Epithelial cell of esophagus (primary cell): ENCODE measurements at places on chromosomes 13 and 19.

DNA sequence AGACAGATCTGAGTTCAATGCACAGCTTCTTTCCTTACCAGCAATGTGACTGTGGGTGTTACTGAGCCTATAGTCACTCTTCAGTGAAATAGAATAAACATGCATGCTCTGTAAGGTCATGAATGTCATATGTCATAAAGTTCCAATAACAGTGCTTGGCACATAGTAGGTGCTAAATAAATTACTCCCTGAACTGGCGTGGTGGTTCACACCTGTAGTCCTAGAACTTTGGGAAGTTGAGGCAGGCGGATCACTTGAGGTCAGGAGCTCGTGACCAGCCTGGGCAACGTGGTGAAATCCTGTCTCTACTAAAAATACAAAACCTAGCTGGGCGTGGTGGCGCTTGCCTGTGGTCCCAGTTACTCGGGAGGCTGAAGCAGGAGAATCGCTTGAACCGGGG lies 13.2 kb downstream of the WBP4 start:
- no peak for DNase-seq

DNA sequence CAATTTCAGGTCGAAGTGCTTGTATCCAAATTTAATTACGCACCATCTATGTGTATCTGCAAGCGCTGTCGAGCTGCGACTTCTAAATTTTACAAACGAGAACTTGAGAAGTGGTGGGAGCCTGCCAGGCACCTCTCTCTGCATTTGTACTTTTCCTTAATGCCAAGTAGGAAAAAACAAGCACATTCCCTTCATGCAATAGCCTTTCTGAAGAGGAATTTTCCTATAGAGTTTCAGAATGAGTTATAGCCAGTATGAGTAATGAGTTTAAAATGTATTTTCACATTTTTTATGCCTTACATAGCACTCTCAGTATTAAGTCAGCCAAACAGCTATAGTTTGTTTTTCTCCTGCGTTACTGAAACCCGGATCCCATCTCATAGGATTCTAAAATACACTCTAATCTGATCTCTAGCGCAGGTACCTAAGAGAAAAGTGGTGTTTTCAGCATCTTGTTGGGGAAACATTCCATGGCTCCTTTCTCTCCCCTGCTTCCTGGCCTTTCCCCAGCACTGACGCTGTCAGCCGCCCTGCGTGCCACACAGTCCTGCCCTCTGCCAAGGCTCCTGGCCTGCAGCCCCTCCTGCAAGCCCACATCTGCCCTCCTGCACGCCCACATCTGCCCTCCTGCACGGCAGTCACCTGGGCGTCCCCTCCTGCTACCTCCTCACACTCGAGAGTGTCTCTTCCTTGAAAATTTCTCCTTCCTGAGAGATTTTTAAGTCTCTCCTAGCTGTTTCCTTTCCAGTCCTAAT lies 526.9 kb downstream of the MYO16 start:
- DNase-seq: peak; percentile 85

DNA sequence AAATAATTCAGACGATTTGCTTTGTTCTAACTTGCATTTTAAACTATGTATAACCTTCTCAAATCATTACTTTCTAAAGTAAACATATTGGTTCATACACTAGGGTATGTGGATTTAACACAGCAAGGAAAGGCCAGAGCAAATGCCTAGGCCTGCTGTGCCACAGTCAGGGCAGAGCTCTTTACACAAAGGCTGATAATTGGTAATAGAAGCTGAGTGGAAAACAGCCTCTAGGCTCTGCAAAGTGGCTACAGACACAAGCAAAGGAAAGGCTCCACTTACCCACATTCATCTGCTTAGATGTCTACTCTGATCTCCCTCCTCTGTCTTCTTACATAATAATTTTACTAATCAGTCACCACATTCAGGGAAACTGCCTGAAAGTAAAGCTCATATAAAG lies 382.9 kb downstream of the OLFM4 start:
- no peak for DNase-seq

DNA sequence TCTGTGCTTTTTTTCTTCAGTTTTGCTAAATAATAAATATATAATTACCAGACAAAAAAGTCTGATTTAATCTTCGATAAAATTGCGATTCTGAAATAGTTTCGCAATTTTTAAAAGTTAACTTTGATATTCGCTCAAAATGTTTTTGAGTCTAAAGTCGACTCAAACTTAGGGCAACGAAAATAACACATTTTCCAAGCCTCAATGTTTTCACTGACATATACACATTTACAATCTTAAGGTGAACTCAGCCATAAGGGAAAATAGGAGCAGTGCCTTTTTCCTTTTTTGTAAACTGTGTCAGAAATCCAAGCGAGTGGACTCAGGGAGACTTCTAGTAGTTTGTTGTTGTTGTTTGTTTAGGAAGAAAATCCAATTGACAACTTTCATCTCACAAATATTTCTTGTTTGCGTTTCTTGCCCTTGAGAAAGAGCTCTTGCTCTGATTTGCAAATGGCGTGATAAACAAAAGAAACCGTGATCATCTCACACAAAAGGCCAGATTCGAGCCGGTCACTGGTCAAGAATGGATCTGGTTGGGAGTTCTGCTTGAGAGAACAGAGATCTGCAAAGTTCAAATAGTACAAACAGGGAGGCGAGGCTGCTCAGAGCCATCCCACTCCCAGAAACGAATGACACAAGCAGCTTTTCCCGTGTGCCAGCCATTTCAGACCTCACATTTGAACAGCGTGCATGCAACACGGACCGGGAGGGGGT lies 2.1 kb downstream of the SOX21 start:
- DNase-seq: no peak

DNA sequence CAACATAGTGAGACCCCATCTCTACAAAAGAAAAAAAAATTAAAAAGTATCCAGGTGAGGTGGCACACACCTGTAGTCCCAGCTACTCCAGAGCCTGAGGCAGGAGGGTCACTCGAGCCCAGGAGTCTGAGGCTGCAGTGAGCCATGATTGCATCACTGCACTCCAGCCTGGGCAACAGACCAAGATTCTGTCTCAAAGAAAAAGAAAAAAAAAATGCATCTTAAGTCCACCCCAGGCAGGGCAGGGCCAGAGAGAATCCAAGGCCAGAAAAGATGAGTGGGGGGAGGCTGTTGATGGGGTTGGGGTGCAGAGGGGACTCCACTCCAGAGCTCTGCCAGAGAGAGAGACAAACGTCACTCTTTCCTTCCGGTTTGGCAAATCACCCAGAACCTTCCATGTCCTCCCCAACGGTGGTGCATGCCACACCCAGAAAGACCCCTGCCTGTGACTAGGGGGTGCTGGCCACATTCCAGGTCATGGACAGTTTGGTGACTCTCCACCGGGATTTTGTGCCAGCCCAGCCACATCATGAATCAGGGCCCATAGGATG lies 431 bp downstream of the FUT3 start:
- peak; percentile 73 for DNase-seq

- peak; percentile 81 for DNase-seq
Measured at GRCh38 chr13:108200781-108201398, 14.4 kb downstream of the LIG4 start.

- peak; percentile 96 for DNase-seq
Measured at GRCh38 chr13:102724923-102725322, 30.1 kb upstream of the METTL21C start.

- DNase-seq: no peak
Measured at GRCh38 chr13:29884671-29885430, 34.4 kb upstream of the UBL3 start.

DNA sequence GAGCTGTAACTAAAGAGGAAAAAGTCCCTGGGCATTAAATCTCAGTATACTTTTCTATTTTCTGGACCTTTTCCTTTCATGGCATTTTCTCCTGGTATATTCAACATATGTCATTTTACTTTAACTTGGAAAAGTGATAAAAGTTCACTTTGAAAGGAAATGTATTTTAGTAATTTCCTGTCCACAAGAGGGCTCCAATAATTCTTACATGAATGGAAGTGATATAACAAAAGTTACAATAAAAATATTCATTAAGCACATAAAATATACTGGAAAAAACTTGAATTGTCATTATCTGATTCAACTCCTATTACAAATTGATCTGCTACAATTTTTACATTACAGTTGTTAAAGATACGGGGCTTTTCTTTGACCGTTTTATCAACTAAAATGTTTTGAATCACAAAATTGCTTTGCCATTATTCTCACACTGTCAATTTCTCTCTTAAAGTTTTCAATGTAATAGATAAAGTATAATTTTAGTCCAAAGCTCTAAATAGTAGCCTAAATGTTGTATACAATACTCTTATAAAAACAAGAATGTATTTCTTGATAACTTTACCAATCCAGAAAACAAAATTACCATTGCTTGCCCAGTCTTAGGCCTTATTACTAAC lies 4.9 kb downstream of the UBL3 start:
- peak; percentile 27 for DNase-seq

GRCh38 chr13:109389892-109390345 lies 396.5 kb downstream of the IRS2 start:
- DNase-seq: peak; percentile 33

GRCh38 chr19:5718037-5718578 lies 1.8 kb downstream of the LONP1 start:
- DNase-seq: peak; percentile 53

DNA sequence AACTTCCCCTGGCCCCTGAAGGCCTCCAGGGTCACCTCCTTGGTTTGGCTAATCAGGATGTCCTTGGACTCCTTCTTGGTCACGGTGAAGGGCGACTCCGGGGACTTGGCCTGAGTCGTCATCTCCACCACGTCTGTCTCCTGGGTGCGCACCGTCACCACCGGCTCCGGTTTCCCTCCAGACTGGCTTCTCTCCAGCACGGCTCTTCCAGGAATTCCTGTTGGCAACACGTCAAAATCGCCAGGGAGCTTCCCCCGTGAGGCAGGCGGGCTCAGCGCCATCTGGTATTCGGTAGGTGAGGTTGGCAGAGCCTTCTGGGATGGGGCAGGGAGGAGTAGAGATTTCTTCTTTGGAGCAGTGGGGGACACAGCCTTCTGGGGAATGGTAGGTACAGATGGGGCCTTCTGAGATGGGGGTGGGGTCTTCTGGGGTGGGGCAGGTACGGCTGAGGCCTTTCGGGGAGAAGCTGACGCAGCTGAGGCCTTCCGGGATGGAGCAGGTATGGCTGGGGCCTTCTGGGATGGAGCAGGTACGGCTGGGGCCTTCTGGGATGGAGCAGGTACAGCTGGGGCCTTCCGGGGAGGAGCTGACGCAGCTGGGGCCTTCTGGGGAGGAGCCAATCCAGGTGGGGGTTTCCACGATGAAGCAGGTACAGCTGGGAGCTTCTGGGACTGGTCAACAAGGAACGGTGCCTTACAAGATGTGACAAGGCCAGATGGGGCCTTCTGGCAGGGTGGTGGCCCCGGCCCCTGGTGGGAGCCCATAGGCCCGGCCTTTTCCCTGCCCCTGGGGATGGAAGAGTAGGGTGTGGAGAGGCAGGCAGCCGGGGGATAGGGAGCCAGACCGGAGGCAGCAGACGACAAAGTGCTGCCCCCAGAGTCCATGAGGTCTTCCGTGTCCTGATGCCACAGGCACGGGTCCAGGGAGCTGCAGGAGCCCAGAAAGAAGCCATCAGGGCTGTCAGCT lies 3.8 kb downstream of the GARIN5B start:
- peak; percentile 62 for DNase-seq

- DNase-seq: peak; percentile 27
Measured at GRCh38 chr13:24075137-24075975, 85.2 kb upstream of the SPATA13 start.

GRCh38 chr13:34048652-34049051 lies 230.7 kb downstream of the RFC3 start:
- peak; percentile 99 for DNase-seq

- no peak for DNase-seq
Measured at GRCh38 chr13:111269508-111269907, 50.9 kb upstream of the TEX29 start.

DNA sequence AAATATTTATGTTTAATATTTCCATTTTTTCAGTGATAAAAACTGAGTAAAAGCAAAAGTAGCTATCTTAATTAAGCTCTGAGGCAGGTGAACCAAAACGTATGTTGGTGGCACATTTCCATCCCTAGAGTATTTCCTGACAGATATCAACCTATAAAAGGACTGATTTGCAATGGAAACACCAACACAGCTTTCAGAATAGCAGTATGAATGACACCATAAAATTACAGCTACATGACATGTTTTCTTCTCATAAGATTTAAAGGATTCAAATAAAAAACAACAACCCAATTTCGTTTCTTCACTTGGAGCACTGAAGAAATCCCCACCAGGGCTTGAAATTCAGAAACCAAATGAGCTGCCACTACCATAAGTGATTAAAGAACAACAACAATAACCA lies 194.4 kb downstream of the RFC3 start:
- no peak for DNase-seq

DNA sequence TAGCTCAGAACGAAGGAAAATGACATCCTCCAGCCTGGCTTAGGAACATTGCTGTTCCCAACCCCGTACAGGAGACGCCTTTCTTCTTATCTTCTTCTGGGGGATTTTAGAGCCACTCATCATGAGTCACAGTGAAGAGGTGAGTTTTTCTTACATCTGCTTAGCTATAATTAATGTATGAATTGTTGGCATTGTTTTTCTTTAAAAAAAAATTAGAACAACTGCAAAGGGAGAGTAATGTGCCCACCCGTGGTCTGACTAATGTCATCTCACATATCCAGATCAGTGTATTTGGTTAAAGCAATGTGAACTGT lies 310.6 kb upstream of the TSHZ3 start:
- no peak for DNase-seq

- DNase-seq: no peak
Measured at GRCh38 chr13:20127262-20127561, 33.6 kb downstream of the GJA3 start.

DNA sequence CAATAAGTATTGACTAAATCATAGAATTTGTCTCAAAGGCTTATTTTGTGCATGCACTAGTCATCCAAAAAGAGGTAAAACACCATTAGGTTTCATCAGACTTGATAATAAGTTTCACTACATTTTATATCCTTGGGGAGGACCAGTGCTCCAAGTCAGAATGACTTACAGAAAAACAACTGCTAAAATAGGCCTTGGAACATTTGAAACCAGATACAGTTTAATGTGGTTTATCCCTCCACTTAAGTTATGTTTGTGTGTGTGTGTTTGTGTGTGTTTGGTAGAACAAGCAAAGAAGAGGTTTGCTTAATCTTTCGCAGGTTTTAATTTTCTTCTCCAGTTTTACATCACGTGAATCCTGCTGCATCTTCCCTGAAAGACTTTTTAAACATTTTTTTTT lies 570.9 kb downstream of the PCDH9 start:
- DNase-seq: no peak

- no peak for DNase-seq
Measured at GRCh38 chr19:56097776-56098175, 23.3 kb downstream of the ZNF787 start.

GRCh38 chr13:46378411-46378810 lies 8.6 kb downstream of the RUBCNL start:
- no peak for DNase-seq
